ENCODE measurements at places on chromosomes 11 and 22.

DNA sequence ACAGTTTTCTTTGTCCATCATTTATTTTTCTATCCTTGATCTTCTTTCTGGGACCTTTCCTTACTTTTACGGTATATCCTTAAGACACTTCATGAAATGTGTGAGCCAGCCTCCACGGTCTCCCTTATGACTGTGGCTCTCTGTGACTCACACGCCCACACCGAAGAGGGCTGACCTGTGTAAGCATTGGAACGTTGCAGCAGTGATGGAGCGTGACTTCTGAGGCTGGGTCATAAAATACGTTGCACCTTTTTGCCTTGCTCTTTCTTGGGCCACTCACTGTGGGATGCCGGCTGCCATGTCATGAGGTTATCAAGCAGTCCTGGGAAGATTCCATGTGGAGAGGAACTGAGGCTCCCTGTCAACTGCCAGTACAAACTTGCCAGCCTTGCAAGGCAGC is 96.3 kb upstream of the RAB1B start:
- DNase-seq, result no peak

DNA sequence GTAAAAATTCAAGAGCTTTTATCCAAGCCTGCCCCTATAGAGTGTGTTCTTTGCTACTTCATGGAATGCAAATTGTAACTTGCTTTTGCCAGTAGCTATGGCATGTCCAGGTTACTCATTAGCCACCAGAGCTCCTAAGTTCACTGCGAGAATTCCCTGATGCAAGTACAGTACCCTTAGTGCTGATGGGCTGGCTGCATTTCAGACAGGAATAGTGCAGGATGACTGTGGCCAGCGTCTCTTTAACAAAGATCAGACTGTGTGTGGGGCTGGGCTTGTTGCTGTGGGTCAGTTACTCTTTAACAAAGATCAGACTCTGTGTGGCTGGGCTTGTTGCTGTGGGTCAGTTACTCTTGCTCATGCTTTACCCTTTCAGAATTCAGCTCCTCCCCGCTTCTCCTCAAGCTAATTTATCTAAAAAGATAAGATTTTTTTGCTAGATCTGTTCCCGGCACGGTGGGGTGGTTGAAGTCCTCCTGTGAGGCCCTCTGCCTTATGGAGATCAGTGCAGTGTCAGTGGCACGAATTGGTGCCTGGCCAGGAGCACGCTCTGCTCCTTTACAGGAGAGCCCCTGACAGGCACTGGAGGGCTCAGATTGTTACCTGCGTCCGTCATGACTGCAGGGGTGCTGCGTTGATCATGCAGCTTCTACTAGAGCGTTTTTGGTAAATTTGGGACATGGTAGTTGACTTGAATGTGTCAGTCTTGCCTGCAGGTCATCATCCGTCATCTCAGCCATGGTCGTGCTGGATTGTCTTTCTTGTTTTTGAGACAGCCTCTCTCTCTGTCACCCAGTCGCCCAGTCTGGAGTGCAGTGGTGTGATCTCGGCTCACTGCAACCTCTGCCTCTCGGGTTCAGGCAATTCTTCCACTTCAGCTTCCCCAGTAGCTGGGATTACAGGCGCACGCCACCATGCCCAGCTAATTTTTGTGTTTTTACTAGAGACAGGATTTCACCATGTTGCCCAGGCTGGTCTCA is 27.0 kb downstream of the AP2A2 start:
- no peak for DNase-seq

DNA sequence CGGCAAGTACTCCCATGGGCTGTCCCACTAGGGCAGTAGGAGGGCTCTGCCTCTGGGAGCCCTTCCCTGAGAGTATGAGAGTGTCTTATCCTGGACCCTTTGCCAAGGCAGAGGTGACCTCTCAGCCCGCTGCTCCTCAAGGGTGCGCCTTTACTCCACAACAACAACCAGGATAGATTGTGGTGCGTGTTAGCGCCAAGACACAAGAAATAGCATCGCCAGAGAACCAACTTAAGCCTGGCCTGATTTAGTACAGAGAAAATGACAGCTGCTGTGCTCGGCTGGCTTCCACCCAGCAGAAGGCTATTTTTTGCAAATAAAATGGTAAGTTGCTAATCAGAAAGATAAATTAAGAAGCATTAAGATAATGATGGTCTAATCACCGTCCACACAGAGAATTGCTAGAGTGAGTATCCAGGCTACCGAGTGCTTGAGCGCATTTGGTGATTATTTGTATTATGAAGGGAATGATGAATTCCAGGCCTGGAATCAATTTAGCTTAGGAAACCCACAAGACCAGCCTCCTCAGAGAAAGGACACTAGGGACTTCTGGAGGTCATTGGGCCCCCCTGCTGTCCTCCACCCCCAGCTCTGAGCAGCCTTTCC is 119.8 kb downstream of the PKNOX2 start:
- no peak for DNase-seq

DNA sequence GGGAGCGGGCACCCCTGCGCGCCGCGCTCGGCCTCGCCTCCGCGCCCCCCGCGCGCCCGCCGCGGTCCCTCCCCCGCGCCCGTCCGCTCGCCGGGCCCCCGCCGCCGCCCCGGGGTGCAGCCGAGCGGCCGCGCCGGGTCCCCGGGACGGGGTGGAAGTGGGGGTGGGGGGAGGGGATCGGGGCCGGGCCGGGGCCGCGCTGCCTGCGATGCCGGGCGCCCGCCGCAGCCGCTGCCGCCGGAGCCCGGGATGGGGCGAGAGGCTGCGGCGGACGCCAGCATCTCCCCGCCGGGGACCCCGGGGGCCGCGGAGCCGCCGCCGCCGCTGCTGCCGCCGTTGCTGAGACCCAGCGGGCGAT is 365 bp downstream of the MGAT3 start:
- DNase-seq, result no peak

GRCh38 chr22:49827853-49828598 is at the start of gene BRD1:
Gene BRD1, minus strand, starts transcription at chr22:49827873. Its CDS starts 3,556 bp downstream, at chr22:49824317.
- no peak for DNase-seq

DNA sequence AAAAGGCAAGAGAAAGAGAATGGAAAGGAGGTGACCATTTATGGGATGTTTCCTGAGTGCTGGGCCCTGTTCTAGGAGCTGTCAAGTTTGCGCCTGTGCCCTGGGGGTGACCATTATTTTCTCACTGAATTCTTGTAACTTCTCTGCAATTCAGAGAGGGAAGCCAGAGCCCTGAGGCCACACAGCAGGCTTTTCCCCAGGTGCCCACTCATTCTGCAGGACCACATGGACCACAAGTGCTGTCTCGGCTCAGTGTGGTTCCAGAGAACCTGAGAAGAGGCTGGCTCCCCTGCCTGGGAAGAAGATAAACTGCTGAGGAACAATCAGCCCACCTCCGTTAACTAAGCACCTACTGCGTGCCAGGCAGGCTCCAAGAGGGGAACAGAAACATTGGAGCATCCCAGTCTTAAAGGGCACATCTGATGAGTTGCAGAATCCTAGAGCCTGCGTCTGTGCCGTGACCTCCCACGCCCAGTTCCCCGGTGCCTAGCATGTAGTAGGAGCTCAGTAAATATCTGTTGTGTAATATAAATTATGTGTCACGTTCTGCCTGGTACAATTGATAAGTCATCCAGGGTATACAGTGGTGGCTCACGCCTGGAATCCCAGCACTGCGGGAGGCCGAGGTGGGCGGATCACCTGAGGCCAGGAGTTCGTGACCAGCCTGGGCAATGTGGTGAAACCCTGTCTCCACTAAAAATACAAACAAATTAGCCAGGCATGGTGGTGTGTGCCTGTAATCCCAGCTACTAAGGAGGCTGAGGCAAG is 31.6 kb upstream of the CRYBB3 start:
- no peak for DNase-seq

DNA sequence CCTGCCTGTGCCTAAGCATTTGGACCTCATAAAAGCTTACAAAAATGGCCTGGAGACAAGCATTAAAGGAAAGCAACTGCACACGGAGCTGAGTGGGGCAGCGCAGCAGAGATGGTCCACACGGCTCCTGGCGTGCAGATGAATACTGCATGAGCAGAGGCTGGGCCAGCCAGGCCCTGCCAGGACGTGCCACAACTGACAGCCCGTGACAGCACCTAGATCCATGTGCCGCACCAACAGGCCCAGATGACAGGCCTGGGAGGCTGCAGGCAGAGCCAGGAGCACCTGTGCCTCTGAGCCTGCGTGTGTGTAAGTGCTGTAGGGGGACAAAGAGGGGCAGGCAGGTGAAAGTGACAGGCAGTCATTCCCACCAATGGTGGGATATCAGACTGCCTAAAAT is 33.4 kb downstream of the MICAL3 start:
- DNase-seq, result no peak

DNA sequence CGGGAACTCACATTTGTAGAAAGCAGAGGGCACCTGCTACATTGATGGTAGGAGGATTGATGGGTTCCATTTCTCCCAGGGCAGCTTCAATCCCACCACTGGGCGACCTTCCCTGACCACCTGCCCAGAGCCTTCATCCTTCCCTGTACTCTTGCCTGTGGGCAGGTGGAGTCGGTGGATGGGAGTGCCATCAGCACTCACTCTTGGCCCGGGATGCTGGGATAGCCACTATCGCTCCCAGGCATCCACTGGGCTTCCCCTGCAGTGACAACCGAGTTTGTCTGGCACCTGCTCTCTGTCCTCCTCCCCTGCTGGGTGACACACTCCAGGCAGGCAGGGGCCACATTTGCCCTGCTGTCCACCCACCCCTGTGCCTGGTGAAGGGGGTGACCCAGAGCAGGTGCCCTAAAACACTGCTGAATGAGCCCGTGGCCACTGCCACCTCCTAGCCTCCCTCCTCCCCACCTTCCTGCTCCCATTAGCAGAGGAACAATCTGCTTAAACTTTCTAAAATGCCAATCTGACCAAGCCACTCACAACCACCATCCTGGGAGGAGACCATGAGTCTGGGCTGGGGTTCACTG is 604.7 kb downstream of the TBC1D22A start:
- no peak for DNase-seq

DNA sequence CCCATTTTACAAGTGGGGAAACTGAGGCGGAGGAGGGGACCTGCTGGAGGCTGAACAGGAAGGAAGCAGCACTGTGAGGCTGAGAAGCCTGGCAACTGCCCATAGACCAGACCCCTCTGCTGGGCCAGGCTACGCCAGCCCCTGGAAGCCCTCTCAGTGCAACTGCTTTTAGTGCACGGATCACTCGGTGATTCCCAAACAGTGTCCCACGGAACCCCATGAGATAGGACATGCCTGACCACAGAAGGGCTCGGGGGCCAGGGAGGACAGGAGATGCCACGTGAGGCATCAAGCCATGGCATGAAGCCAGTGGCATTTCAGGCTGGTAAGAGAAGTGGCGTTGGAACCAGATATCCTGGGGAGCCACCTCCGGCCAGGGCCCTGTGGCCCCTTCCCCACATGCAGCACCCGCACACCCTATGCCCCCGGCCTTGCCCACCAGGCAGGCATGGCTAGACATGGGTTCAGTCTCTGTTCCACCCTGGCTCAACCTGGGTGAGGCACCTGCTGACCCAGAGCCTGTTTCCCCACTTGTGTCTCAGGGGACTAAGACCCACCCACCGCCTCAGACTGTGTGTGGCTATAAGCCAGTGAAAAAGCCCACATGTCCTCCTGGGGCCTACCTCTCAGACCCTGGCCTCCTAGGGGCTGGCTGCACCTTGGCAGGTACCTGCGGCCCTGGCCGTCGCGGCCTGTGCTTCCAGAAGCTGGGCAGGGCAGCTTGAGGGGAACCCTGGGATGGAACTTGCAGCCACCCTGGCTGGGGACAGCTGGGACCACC is 84.1 kb downstream of the WNT7B start:
- no peak for DNase-seq
